Skin of body (tissue), 3 donors: ENCODE measurements at places on chromosomes 3 and 15. TPM values are rescaled to one million over a fixed set of nuclear protein-coding genes. Genes with fewer than 3 reads are reported as not detected.
A peak's percentile ranks its signal among the peaks of the same experiment; 100 is the strongest.

The TBL1XR1 gene
- total RNA-seq: 138 TPM

The TIMP4 gene
- 13.3 TPM for total RNA-seq

The SAMMSON gene
- total RNA-seq: 0.69 TPM

The SMCO1 gene
- total RNA-seq: 0.79 TPM

The CFAP92 gene
- 0.30 TPM for total RNA-seq

The ARHGAP31 gene
- total RNA-seq: 13.8 TPM

The ERICH6 gene
- total RNA-seq: not detected

The CHRM5 gene
- not detected for total RNA-seq

The LRRK1 gene
- 10.8 TPM for total RNA-seq

The SPINT1 gene
- total RNA-seq: 50.8 TPM

The ANKRD34C gene
- total RNA-seq: not detected

- DNase-seq: no peak
Observed at GRCh38 chr3:71099997-71100719, 483.4 kb downstream of the FOXP1 start.

- DNase-seq: no peak
Observed at GRCh38 chr3:113531826-113532697, at the start of gene SIDT1. TSS of gene SIDT1 (plus strand) at chr3:113532555. CDS start at chr3:113533022, 467 bp downstream.

GRCh38 chr15:100696452-100696851 lies 94.1 kb downstream of the ASB7 start:
- no peak for DNase-seq

- no peak for DNase-seq
Observed at GRCh38 chr3:110324171-110324705, 747.4 kb upstream of the NECTIN3 start.

GRCh38 chr15:66756295-66756694 lies 54.3 kb downstream of the SMAD6 start:
- peak; percentile 91 for DNase-seq

DNA sequence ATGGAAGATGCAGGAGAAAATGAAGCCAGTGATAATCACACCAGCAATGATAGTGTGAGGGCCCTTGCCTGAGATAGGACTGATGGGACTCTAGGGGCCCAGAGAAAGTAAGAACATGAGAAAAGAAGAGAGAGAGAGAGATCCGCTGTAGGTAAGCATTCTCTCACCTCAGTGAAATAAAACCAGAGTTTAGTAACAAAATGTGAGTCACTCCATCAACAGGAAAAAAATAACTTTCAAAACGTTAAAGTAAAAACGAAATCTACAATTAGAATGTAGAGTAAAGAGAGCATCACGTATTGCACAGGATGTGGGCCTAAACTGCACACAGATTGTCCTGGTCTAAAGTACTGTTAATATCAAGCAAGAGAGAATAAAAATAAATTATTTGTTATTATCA lies 6.8 kb upstream of the PRSS50 start:
- no peak for DNase-seq

- no peak for DNase-seq
Observed at GRCh38 chr15:63972801-63973200, 73.5 kb downstream of the DAPK2 start.

DNA sequence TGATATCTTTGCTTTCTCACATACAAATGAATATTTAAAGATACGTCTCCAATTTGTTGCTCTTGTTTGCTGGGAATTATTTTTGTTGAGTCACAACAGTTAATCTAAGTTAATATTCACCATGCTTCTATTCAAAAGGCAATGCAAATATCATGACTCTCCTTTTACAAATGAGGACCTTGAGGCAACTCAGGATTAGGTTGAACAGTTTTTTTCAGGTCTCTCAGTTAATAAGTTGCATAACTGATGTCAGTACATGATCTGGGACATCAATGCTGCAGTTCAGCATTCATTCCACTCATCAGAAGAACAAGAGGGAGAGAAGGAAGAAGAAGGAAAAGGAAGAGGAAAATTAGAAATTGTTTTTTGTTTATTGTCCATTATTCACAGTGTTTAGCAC lies 781 bp upstream of the NAALADL2 start:
- DNase-seq: no peak

DNA sequence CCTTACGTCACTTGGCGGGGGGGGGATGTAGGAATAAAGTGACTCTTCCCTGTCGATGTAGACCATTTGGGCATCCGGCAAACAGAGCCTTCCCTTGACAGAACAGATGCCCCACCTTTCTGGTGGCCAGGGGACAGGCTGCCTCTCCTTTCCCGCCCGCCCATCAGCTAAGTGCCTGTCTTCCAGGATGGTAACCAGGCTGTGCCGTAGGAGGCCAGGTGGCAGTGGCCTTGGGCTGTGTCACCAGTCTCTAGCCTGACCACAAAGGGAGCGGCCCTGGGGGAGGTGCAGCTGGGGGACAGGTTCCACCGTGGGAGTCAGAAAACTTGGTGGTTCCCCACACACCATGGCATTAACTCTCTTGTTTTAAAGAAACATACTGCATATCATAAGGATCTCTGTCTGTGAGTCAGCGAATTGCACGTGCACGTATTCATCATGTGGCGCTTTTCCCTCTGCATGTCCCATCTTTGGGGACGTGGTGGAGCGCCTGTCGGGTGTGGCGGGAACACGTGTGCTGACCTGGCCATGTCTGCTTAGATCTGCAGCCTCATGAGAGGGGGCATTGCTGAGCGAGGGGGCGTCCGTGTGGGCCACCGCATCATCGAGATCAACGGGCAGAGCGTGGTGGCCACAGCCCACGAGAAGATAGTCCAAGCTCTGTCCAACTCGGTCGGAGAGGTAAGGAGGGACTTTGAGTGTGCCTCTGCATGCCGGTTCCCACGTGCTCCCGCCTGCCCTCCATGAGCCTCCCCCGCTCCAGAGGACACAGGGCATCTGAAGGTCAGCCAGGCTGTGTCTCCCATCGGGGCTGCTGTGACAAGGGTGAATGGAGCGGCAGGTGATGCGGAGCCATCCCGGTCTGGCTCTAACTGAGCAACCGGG lies 156.0 kb downstream of the NSMCE3 start:
- DNase-seq: no peak

DNA sequence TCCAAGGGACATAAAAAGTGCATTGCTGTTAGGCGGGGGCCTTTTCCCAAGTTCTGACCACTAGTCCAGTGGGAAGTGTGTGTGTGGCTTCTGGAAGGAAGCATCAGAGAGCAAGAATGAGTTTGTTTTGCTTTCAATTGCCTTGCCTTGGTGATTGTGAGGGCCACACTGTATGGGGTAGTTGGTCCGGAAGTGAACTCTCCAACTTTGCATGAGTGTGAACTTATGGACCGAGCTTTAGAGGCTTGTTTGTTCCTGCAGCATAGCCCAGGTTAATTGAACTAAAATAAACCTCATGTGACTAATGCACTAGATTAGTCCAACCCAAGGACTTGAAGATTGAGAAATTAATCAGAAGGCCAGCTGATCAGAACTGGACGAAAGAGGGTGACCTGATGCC lies 171.7 kb downstream of the NR2F2 start:
- no peak for DNase-seq

GRCh38 chr3:53486961-53487654 lies 7.3 kb upstream of the CACNA1D start:
- no peak for DNase-seq

- no peak for DNase-seq
Observed at GRCh38 chr3:64417816-64418215, 192.6 kb upstream of the PRICKLE2 start.

DNA sequence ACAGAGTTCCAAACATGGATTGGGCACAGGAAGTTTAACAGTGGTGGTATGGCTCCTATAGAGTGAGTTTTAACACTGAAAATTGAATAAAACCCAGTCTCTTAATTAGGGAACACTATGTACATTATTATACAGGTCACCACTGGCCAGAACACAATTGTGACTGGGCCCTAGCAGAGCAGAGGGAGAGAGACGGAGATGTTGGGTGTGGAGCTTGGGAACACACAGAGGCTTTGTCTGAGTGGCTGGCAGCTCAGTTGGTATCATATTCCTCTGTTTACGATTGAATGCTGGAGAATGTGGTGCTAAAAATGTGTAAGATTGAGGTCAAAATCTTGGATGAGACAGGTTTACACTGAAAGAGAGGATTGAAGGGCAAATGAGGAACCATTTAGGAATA lies 6.8 kb upstream of the MOBP start:
- no peak for DNase-seq

DNA sequence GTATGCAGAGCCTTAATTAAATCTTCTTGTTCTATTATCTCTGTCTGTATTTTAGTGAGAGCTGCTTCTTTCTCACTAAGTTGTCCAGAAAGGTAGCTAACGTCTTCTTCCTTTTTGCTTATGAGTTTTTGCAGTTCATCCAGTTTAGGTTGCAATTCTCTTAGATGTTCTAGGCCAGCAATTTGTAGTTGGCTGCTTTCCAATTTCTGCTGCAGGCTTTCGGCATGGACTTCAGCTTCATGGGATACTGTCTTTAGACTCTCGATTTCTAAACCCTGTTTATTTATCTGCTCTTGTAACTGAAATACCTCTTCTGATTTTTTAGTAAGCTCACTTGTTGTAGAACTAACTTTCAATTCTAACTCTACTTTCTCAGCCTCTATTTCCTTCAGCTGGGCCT lies 35.5 kb upstream of the HCLS1 start:
- DNase-seq: no peak

DNA sequence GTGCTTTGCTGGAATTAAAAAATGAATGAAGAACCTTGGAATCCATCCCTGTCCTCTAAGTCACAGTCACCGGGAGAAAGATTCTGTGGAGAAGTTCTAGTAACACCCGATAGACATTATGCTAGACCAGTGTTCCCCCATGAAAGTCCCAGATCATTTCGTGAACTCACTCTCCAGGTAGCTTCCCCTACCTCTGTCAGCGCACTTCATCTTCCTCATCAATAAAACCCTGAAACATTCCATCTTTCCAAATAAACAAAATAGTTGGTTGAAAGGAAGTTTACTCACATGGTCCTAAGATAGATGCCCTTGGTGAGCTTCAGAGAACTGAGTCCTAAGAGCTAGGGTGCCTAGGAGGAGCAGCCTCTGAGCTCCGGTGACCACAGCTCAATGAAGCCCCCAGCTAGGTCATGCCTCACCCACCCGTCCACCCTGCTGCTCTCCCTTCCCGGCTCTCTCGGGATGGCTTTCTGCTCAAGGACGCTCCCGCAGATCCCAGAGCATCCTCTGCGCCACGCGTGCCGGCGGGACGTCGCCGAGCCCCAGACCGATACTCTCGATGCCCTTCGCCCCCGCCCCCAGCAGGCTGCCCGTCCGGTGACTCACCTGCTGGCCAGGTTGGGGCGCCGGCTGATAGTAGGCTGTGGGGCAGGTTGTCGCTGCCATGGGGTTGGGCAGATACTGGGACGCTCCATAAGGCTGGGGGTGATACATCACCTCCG lies 776 bp downstream of the VGLL3 start:
- DNase-seq: no peak
